ENCODE measurements at places on chromosomes 5 and 9. TPM values are rescaled to one million over a fixed set of nuclear protein-coding genes. Genes with fewer than 3 reads are reported as not detected.

Gene MLANA
- total RNA-seq = not detected

Gene NR5A1
- 50.2 TPM for total RNA-seq

Gene KLF4
- total RNA-seq = 115 TPM

Gene PCDHB7
- 2.0 TPM for total RNA-seq

Gene FBLL1
- total RNA-seq = 0.60 TPM

Gene NDUFAF2
- total RNA-seq = 39.7 TPM

Gene PCDHGB5
- 15.0 TPM for total RNA-seq

Gene FOXE1
- not detected for total RNA-seq

Gene LCN9
- not detected for total RNA-seq

GRCh38 chr9:121878271-121878822 lies 214.8 kb downstream of the TTLL11 start:
- no peaks in the 10 kb centered on the region for H3K4me1 ChIP-seq
- no peak for DNase-seq
- H3K27ac ChIP-seq = no peak overlapping the region

- no peaks in the 10 kb centered on the region for H3K36me3 ChIP-seq
- DNase-seq = no peak
- H3K27ac ChIP-seq = no peak overlapping the region
These were observed 1523.9 kb downstream of the MAT2B start for GRCh38 chr5:165029099-165029870.

DNA sequence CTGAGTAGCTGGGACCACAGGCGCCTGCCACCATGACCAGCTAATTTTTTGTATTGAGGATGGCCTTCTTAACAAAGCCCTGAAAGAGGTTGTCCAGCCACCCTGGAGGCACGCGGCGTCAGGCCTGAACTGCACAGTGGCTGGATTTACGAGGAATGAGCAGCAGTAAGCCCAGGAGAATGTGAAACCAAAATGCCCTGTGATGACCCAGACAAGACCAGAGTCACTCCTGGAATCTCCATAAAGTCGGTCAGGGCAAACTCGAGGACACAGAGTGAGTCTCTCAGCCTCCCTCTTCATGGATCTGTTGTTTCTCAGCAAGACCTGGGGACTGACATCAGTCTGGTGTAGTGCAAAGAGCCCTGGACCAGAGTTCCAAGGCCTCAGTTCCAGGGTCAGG lies 53.2 kb upstream of the C5orf58 start:
- H3K4me1 ChIP-seq = no peaks in the 10 kb centered on the region
- no peaks in the 10 kb centered on the region for H3K36me3 ChIP-seq
- H3K27ac ChIP-seq = no peak overlapping the region

DNA sequence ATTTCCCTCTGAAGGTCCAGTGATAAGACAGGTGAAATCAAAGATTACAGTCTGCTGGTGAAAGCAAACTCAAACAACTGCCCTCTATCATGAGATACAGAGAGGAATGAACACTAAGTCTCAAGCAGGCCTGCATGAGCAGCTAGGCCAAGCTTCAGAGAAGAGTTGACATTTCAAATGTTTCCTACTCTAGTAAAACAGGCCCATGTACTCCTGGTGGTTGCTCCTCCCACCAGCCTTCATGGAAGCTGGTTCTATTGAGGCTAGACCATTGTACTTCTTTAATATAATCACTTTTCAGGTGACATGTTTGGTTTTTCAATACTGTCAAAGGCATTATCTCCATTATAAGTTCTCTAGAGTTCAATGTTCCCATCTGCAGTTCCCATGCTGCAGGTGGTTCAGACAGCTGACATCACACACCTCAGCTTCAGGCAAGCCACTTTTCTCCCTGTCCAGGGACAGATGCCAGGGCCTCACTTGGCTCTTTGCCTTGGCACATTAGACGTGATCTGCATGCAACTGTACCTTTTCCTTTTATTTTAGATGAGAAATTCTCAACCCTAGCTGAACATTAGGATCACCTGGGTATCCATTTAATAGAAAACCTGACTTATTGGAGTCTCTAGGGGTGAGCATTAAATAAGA lies 89.8 kb downstream of the PIK3R1 start:
- H3K36me3 ChIP-seq = no peaks in the 10 kb centered on the region
- H3K27ac ChIP-seq = no peak overlapping the region
- H3K4me3 ChIP-seq = no peak overlapping the region
- no peaks in the 10 kb centered on the region for H3K4me1 ChIP-seq
- DNase-seq = no peak
- H3K27me3 ChIP-seq = no peaks in the 10 kb centered on the region

GRCh38 chr5:81019748-81020147 lies 59.6 kb downstream of the RASGRF2 start:
- H3K4me3 ChIP-seq = no peak overlapping the region
- H3K36me3 ChIP-seq = no peaks in the 10 kb centered on the region
- no peak overlapping the region for H3K27ac ChIP-seq
- peaks cover 3% of the 10 kb centered on the region for H3K27me3 ChIP-seq

GRCh38 chr5:96816991-96817390 lies 9.2 kb upstream of the ERAP1 start:
- no peaks in the 10 kb centered on the region for H3K36me3 ChIP-seq
- no peak overlapping the region for H3K4me3 ChIP-seq
- no peak overlapping the region for H3K27ac ChIP-seq
- H3K4me1 ChIP-seq = no peaks in the 10 kb centered on the region
- DNase-seq = no peak

- H3K4me1 ChIP-seq = peaks cover 4% of the 10 kb centered on the region
- H3K4me3 ChIP-seq = no peak overlapping the region
- no peaks in the 10 kb centered on the region for H3K36me3 ChIP-seq
- no peak for DNase-seq
- no peaks in the 10 kb centered on the region for H3K27me3 ChIP-seq
These were observed 23.0 kb downstream of the RNF145 start for GRCh38 chr5:159186319-159186718.

DNA sequence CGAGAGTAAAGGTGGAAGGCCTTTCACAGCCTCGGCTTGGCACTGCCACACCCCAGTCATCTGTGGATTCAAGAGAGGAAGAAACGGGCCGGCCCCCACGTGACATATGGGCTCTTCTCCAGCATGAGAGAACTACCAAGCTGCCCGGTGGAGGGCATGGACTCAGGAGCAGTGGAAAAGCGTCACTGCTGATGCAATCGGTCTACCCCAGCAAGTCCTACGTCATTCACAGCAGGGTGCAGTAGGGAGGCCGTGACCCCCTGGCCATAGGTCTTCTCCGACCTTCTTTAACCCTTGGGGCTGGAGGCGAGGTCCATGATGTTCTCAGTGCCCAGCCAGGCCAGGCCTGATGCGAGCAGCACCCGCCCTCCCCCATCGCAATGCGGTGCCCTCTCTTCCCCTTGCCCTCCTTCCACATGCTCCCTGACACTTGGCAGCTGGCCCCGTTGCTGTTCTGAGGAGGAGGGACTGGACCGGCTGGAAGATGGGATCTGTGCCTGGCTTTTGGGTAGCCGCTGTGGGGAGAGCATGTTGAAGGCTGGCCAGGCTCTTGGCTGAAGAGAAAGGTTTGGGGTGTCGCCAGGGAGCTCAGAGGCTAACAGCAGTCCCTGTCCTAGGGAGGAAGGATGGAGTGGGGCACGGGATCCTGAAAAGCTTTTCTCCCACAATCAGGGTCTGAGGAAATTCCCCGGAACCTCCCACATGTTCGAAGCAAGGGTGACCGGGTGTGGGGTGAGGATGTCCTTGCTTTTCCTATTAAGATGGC lies 89.8 kb downstream of the LIFR start:
- no peaks in the 10 kb centered on the region for H3K36me3 ChIP-seq

DNA sequence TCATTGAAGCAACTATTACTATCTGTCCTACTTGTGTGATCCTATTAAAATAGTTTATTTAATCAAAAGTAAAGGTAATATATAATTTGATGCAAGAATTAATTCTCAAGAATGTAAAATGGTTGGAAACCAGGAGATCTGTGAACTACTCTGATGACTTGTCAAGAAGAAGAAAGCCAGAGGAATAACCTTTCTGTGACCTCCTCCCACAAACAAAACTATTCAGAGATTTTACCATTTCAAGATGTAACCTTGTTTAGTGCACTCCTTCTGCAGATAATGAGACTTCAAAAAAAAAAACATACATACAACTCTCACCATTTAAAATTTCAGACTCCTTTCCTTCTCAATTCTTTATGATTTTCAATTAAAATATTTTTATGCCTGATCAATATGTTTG lies 79.5 kb downstream of the RFX3 start:
- H3K36me3 ChIP-seq = no peaks in the 10 kb centered on the region
- no peak for DNase-seq
- H3K4me3 ChIP-seq = no peak overlapping the region
- H3K27ac ChIP-seq = no peak overlapping the region
- no peaks in the 10 kb centered on the region for H3K4me1 ChIP-seq
- H3K27me3 ChIP-seq = no peaks in the 10 kb centered on the region

GRCh38 chr5:144203750-144204596 lies 33.3 kb downstream of the KCTD16 start:
- H3K4me1 ChIP-seq = no peaks in the 10 kb centered on the region
- H3K4me3 ChIP-seq = no peak overlapping the region
- no peaks in the 10 kb centered on the region for H3K36me3 ChIP-seq
- H3K27ac ChIP-seq = no peak overlapping the region
- no peak for DNase-seq

GRCh38 chr5:151483176-151483575 lies 35.8 kb downstream of the SLC36A1 start:
- H3K4me1 ChIP-seq = no peaks in the 10 kb centered on the region
- no peaks in the 10 kb centered on the region for H3K36me3 ChIP-seq
- no peaks in the 10 kb centered on the region for H3K27me3 ChIP-seq
- DNase-seq = no peak

DNA sequence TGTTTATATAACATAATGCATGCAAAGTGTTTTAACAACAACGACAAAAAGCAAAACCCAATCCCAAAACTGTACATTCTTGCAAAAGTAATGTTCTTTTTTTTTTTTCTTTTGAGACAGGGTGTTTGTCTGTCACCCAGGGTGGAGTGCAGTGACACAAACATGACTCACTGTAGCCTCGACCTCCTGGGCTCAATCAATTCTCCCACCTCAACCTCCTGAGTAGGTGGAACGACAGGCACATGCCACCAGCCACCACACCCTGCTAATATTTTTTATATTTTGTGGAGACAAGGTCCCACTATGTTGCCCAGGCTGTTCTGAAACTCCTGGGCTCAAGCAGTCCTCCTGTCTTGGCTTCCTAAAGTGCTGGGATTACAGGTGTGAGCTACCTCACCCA lies 13.6 kb upstream of the HAVCR1 start:
- DNase-seq = no peak
- H3K4me1 ChIP-seq = no peaks in the 10 kb centered on the region
- H3K36me3 ChIP-seq = no peaks in the 10 kb centered on the region
- no peak overlapping the region for H3K27ac ChIP-seq
- no peak overlapping the region for H3K4me3 ChIP-seq
